ENCODE measurements at places on chromosomes 1 and 21.

GRCh38 chr1:180402001-180402400, 100.4 kb downstream of the ACBD6 start:
- DNase-seq = no peak

- no peak for DNase-seq
These were observed 102.9 kb downstream of the PSMG1 start for GRCh38 chr21:39080366-39080765.

DNA sequence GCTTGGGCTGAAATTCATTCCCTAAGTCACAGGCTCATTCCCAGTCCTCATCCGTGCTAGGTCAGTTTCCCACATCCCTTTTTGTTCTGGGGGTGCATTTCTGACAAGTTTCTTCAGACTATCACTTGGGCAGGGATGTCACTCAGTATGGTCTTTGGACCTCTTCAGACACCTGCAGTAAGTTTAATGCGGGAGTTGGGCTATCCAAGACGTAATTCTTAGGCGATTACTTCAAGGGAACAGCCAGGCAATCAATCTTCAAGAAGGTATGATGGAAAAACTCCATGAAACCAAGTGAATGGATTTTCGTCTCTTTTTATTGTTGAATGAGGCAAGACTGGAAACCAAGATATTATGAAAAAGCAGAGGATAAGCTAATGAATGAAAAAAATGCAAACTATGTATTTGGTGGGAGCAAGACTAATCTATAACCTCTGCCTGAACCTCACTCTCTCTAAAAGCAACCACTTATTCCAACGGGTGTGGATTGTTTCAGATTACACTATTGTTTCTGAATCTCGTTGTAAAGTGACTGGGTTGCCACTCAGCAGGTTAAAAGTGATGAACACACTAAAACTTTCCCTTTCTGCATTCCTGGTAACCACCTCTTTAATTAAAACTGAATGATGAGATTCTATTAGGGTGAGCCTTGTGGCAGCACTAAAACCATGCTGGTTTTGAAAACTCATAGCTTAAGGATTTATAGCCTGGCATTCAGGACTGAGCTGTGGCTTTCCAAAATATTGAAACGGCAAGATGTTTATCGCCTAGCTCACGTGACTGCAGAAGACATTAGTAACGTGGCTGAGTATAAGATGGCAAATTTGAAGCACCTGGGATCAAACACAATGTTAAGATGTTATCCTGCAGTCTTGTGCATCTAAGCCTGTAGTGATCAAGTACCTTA, 1.1 kb downstream of the RASAL2 start:
- no peak for DNase-seq

- no peak for DNase-seq
These were observed at the start of gene RGS18 for GRCh38 chr1:192158181-192158580. Gene RGS18 (plus strand): TSS chr1:192158462. CDS start chr1:192158638, 176 bp downstream.

GRCh38 chr1:100597061-100597741, 59.3 kb downstream of the GPR88 start:
- DNase-seq = no peak

GRCh38 chr1:10537082-10537766, 62.5 kb downstream of the PEX14 start:
- no peak for DNase-seq

DNA sequence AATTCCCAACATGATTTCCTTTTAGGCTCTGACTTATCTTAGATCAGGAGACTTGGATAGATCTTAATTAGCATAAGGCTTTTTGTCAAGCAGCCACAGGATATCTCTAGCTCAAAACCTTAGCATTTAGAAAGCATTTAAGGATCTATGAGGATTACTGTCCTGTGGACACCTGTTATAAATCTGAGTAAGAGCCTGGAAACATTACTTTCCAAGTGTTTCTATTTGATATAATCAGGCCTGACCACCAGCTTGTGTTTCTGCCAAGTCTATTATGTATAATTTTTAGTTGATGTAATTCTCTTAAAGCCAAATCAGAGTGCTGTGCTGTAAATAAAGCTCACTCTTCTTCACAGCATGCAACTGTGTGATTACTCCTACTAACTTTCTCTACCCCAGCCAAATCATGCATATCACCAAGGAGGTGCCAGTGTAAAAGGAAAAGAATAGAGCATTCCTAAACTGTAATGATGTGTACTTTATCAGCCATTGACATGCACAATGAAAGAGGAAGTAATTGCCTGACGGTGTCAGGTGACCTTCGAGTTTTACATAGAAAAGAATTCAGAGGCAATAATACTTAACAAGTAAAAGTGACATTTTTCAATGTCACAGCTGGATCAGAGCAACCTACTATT, 309.9 kb upstream of the PRMT6 start:
- no peak for DNase-seq

DNA sequence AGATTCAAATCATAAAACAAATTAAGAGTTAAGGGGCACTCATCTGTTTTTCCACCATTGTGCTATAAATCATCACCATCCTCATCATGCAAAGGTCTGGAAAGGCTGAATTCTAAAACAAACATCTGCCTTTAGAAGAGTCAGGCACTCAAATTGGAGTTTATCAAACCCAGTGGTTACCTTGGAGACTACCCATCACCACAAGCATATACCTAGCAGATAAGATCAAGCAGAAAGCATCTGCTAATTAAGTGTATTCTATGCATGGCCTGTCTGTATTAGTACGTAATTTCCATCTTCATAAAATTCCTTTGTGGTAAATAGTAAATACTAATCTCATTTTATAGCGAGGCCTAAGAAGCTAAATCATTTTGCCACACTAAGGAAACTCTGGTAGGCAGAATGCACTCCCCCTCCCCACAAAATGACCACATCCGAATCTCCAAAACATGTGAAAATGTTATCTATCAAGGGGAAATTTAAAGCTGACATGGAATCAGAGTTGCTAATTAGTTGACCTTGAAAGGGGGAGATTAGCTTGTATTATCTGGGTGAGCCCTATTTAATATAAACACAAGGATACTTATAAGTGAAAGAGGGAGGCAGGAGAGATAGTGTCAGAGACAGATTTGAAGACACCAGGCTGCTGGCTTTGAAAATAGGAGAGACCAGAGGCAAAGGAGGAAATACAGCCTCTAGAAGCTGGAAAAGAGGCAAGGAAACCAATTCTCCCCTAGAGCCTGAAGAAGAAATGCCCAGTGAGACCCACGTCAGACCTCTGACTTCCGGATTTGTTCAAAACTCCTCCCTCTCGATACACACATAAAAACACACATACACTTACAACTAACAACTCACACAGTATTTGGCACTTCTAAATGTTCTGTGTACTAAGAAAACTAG, 23.2 kb downstream of the ARID4B start:
- no peak for DNase-seq

DNA sequence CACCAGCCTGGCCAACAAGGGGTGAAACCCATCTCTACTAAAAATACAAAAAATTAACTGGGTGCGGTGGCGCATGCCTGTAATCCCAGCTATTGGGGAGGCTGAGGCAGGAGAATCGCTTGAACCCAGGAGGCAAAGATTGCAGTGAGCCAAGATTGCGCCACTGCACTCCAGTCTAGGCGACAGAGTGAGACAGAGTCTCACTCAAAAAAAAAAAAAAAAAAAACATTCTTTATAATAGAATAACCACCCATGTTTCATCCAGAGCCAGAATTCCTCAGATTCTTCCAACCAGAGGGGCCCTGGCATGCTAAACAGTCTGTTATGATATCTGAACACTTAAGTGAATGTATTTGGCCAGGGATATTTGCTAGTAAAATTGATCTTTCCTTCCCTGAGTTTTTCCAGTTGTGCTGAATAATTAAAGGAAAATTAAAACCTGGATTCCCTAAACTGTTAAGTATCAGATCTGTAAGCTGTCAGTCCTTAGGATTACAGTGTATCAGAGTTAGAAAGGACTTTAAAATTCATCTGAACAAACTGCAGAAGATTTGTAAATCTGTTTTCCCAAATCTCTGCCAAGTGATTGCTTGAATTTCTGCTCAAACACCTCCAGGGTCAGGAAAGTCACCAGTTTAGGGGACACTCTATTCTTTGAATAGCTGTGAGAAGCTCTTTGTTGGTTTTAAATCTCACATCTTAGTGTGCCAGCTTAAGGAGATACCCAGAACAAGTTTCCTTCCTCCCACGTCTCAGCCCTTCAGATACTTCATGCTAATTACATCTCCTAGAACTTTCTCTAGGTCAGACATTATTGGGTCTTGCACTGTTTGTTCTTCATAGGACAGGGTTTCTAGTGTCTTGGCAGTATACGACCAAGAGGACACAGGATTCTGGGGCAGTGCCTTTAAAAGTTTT, 84.6 kb upstream of the BMP8A start:
- DNase-seq = no peak

- DNase-seq = peak; percentile 10
These were observed 710 bp upstream of the HYI start for GRCh38 chr1:43454270-43455011.

DNA sequence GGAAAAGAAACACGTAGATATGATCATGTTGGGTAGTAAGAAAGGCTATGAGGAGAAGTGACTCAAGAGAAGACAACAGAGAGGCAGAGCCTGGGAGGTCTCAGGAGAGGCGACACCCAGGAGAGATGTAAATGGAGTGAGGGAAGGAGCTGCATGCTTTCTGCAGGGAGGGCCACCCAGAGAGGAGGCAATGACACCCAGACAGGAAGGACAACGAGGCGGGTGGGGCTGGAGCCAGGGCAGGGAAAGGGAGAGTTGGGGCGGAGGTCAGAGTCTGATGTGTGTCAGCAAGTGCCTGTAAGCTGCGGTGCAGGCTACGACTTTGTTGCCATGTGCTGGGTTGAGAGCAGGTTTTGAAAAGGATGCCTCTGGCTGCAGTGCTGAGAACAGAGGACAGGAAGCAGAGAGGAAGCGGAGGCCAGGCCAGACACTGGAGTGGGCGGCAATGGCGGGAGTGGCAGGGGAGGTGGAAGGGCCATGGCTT, 31.3 kb downstream of the SLC1A7 start:
- DNase-seq = no peak

GRCh38 chr1:108708691-108709660, 3.7 kb upstream of the FNDC7 start:
- DNase-seq = peak; percentile 43

- DNase-seq = no peak
These were observed 61.1 kb downstream of the LGR6 start for GRCh38 chr1:202254454-202255252.

DNA sequence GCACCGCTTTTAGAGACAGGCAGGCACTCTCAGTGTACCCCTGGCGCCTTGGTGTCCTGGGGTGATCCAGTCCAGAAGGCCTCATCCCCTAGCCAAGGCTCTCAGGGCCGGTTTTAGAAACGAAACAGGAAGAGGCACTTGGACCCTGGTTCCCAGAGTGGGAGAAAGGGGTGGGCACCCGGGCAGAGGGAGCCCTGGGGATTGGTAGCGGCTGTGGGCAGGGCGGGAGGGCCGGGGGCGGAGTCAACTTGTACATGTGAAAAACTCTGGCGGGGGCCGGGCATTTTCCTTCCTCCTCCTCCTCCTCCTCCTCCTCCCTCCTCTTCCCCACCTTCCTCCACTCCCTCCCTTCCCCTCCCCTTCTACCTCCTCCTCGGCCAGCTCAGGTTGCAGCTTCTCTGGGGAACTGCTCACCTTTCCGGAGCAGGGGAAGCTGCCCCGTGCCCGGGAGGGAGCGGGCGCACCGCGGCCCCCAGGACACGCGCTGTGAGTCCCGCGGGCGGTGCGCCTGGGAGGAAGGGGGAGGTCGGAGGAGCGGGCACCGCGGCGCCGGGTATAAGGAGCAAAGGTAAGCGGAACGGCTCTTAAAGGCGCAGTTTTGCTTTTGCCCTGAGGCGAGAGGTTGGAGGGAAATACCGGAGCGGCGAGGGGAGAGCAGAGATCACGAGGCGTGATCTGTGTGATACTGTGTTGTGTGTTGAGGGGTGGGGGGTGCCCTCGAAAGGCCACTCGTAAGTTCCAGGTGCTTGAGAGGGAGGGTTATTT, at the start of gene CDK18:
CDK18 (plus strand) TSS at position 359 of the 765 bp plus-strand sequence. CDS start 18,499 bp downstream, outside the sequence.
- DNase-seq = peak; percentile 22

- DNase-seq = no peak
These were observed 104.6 kb downstream of the ENAH start for GRCh38 chr1:225548140-225548857.

GRCh38 chr1:203504400-203505250, 10.7 kb downstream of the OPTC start:
- peak; percentile 64 for DNase-seq

GRCh38 chr1:239112101-239112935, 274.1 kb upstream of the CHRM3 start:
- DNase-seq = no peak

GRCh38 chr1:215045698-215046308, 36.7 kb upstream of the KCNK2 start:
- no peak for DNase-seq

DNA sequence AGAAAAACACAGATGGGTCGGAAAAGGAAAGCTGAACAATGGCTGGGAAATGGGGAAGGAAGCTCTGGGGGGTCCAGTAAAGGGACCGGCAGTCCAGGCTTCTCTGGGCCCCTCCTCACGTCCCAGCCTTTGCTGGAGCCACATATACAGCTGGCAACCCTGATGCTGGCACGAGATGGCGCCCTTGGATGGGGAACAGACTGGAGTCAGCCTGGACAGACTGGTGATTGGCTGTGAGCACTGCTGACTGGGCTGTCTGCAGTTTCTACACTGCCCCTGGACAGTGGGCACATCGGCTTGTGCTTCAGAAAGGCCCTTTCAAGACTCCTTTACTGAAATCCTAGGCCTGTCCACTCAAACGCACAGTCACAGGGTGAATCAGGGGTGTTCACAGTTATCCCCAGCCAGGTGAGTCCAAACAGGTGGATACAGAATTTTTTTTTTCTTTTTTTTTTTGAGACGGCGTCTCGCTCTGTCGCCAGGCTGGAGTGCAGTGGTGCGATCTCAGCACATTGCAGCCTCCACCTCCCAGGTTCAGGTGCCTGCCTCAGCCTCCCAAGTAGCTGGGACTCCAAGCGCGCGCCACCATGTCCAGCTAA, 31.1 kb upstream of the ZBTB40 start:
- no peak for DNase-seq

DNA sequence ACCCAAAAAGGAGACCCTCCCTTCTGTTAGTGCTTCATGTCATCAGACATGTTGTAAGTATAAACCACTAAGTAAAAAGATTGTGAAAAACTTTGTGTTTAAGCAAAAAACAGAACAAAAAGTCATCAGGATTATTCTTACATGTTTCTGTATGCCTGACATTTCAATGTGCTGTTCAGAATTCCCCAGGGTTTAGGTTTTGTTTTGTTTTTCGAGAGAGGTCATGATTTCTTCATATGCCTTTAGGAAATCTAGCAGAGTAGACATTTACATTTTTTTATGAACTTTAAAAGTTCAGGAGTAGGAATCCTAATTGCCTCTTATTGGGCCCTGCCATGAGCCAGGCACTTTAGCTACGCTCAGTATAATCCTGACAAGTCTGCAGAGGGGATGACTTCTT, 85.3 kb downstream of the VPS13D start:
- no peak for DNase-seq

GRCh38 chr1:145887631-145888030, 2.0 kb upstream of the ANKRD35 start:
- DNase-seq = no peak

DNA sequence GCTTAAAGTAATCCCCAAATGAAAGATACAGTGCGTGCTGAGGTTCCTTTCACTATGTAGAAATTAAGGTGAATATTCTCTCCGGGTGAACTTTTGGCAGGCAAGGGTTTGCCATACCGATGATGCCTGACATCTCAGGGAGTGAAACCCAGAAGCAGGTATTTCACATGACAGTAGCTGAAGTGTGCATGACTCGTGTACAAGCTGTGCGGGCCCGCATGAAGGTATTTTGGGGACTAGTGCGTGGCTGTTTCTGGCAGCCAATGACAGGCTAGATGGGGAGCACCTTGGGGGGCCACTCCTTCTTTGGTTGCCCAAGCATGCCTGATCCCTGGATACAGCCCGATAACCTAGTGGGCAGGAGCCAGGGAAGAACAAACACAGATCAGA, 569.0 kb downstream of the SMYD3 start:
- DNase-seq = no peak

- DNase-seq = no peak
These were observed 99.1 kb upstream of the ACTRT2 start for GRCh38 chr1:2921970-2922686.

Measured in activated CD8-positive, alpha-beta memory T cell treated with anti-CD3 and anti-CD28 coated beads for 1 hour (primary cell).